ENCODE measurements at places on chromosomes 7 and 10. TPM values are rescaled to one million over a fixed set of nuclear protein-coding genes. Genes with fewer than 3 reads are reported as not detected.

Gene ABCC2
- total RNA-seq, result 0.47 TPM

Gene TMEM178B
- not detected for total RNA-seq

Gene CALHM2
- total RNA-seq, result not detected

Gene GPR37
- not detected for total RNA-seq

Gene HABP2
- total RNA-seq, result not detected

Gene NACAD
- 1.5 TPM for total RNA-seq

Gene ADARB2
- total RNA-seq, result not detected

Gene BTBD16
- not detected for total RNA-seq

Gene TUBAL3
- not detected for total RNA-seq

Gene MBLAC1
- 2.4 TPM for total RNA-seq

Gene CPXM2
- not detected for total RNA-seq

Gene CYP2E1
- total RNA-seq, result 0.37 TPM

Gene HOXA11
- 4.4 TPM for total RNA-seq

Gene OR2A42
- total RNA-seq, result not detected

All from SJSA1 (cell line).